NCI-H526 treated with DMSO at 0.1 percent for 48 hours (cell line): ENCODE measurements at places on chromosomes 12 and 14.

- no peak for DNase-seq
These were observed 369 bp downstream of the DEPDC4 start for GRCh38 chr12:100266585-100266834.

DNA sequence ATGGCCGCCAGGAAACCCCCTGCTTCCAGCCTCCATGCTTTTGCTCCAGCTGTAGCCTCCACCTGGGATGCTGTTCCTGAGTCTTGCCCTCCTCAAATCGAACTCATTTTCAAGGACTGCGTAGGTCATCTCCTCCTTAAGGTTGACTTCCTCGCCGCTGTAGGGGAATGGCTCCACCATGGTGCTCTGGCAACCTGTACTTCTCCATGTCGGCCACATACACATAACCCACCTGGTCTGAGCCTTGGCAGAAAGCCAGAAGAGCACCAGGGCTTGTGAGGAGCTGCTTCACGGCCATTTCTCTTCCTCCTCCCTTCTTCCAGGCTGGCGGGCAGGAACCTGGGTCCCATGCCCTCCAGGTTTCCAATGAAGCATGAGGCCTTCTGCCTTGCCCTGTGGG, 36.7 kb upstream of the BEGAIN start:
- no peak for DNase-seq

DNA sequence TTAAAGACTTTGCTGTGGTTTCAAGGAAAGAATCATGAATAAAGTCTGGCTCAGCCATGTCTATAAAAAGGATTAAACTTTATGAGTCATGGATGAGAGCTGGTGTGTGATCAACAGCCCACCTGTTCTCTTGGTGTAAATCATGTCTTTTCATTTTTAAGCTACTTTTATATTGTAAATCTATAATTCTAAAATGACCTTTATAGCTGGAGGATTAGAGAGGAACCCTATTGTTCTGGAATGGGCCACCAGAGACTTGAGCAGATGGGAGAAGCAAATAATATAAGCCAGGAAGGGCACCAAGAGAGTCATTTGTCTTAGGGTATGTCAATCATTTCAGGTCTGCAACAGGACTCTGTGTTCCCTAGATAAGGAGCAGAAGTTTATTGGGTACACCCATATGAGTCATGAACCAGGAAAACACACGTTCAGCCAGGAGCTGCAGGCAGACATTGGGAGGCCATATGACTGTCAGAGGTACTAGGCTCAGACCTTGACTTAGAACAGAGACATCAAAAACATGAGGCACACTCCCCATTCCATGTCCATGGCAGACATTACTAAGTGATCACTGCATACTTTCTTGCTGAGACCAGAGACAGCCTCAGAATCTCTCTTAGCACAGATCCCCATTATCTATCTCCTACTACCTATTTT, 49.3 kb downstream of the NDUFA12 start:
- DNase-seq = no peak

DNA sequence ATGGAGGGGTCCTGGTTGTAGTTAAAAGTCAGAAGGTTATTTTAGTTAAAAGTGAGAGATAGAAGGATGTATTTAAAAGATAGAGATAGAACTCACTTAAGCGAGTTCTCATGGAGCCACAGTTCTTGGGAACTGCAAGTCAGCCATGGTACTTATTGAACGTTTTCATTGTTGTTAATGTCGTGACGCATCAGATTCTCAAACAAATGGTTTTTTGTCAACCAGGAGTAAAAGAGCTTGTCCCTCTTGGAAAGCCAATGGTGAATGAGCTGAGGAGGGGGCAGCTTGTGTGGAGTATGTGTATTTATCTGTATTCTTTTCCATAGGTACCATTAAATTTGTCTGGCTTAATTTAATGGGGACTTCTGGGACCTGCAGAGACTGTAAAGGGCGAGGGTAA, 68.6 kb downstream of the FIGNL2 start:
- no peak for DNase-seq

- peak; percentile 2 for DNase-seq
These were observed 76.8 kb downstream of the COX16 start for GRCh38 chr14:70282666-70283065.

GRCh38 chr12:17344649-17345048, 738.7 kb upstream of the LMO3 start:
- no peak for DNase-seq

DNA sequence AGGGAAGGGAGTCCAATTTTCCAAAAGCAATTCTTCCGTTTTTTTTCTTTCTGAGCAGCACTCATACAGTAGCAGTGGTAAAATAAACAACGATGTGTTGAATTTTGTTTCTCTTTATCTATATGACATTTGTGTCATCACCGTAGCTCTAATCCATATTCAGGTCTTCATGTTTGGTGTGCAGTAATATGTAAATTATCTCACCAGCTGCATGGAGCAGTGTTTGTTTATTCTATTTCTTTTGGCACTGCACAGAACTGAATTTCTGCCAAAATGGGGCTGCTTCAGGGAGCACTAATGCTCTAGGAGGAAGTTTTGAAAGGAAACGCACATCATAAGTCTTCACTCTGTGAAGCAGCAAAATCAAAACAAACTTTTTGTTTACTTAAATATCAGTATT, 130.0 kb upstream of the NPAS3 start:
- DNase-seq = peak; percentile 64
